Motor neuron (in vitro differentiated cells): ENCODE measurements at places on chromosomes 4 and X.

GRCh38 chrX:17030580-17031270, 84.3 kb downstream of the REPS2 start:
- no peak for ATAC-seq

DNA sequence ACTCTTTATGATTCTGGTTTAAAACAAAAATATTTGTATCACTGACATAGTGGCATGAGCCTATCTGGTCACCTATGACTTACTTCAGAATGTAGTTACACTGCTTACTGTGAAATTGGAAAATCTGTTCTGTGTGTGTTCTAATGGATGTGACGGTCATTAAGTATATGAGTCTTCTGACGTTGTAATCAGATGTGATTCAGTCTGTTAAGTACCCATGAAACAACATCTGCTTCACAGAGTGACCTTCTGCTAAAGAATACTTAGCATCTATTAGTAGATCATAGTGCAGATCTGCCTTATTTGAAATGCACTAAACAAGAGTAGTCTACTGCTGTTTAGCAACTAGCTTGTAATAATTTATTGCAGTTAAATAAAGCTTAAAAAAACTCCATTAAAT, 317.1 kb downstream of the DCTD start:
- peak; percentile 89 for ATAC-seq

GRCh38 chr4:31291238-31291637, 571.1 kb downstream of the PCDH7 start:
- no peak for ATAC-seq

GRCh38 chr4:25624616-25625015, 31.0 kb upstream of the SLC34A2 start:
- ATAC-seq = no peak

GRCh38 chr4:61493470-61493869, 293.3 kb downstream of the ADGRL3 start:
- no peak for ATAC-seq

DNA sequence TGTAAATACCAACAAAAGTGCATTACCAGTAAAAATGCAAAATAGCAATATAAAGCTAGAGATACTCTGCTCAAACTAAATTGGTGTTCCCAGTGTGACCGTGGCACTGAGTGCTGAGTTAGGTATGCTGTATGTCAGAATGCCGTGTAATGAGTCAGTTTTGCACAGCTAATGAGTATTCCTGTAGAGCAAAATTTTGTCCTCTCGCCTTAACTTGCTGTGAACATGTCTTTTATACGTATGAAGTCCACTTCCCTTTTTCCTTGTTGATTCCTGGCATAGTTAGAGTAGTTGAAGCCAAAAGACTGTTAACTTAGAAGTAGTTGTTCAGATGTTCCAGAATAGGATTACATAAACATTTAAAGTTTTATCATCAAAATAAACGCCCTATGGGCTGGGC, 11.5 kb downstream of the DCLK2 start:
- ATAC-seq = no peak

- no peak for ATAC-seq
These were observed 131.7 kb downstream of the CLCN4 start for GRCh38 chrX:10288373-10288975.

- no peak for ATAC-seq
These were observed 36.1 kb downstream of the ZNF41 start for GRCh38 chrX:47446971-47447370.

- peak; percentile 97 for ATAC-seq
These were observed 15.7 kb downstream of the SMIM43 start for GRCh38 chr4:121749225-121749624.

DNA sequence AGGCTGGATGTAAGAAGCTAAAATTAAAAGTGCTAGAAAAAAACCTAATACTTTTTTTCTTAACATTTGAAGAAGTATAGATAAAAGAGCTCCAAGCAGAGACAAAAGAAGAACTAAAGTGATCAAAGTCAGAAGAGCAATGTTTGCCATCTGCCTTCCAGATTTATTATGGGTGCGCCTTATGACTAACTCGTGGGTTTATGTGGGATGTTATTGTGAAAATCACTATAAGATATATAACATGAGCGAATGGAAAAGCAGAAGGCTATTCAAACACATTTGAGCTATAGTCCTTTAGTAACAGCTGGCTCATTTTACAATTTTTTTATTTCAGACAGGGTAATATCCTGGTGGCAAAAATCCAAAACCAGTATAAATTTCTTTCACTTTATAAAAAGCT, 1040.7 kb downstream of the RAPGEF2 start:
- no peak for ATAC-seq

DNA sequence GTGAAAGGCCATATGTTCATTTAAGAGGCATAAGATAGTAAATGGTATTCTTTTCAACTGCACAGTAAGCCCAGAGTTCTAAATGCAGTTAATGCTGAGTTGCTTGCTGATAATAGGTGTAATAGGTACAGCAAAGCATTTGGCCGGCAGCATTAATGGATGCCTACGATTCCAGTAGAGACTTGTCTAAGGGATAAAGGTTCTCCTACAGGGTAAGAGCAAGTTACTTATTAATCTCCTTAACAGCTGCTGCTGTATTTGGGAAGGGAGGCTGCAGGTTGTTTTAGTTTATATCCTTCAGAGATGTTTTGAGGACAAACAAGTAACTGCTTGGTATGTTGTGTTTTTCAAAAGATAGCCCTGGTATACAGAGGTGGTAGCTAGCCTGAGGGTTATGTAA, 16.8 kb downstream of the TSPAN7 start:
- ATAC-seq = no peak

DNA sequence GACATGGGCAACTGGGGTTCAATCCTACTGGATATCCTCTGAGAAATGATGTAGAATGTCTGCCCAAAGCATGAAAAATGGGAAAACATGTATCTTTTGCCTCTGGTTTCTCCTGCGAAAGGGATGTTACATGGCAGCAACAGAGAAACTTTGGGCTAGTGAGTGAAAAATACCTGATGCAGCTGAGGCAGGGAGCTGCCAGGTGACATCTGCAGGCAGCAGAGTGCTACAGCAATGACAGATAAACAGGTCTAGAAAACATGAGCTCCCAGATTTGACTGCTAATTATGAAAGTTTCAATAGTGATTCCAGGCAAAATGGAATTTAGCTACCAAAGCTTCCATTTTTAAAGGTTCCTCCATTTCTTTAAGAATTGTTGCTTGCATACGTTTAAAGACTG, 4.8 kb upstream of the CXCL1 start:
- ATAC-seq = no peak

- ATAC-seq = no peak
These were observed 94.5 kb downstream of the APBB2 start for GRCh38 chr4:41119867-41120295.

- ATAC-seq = no peak
These were observed 61.8 kb downstream of the HS3ST1 start for GRCh38 chr4:11366859-11367258.

DNA sequence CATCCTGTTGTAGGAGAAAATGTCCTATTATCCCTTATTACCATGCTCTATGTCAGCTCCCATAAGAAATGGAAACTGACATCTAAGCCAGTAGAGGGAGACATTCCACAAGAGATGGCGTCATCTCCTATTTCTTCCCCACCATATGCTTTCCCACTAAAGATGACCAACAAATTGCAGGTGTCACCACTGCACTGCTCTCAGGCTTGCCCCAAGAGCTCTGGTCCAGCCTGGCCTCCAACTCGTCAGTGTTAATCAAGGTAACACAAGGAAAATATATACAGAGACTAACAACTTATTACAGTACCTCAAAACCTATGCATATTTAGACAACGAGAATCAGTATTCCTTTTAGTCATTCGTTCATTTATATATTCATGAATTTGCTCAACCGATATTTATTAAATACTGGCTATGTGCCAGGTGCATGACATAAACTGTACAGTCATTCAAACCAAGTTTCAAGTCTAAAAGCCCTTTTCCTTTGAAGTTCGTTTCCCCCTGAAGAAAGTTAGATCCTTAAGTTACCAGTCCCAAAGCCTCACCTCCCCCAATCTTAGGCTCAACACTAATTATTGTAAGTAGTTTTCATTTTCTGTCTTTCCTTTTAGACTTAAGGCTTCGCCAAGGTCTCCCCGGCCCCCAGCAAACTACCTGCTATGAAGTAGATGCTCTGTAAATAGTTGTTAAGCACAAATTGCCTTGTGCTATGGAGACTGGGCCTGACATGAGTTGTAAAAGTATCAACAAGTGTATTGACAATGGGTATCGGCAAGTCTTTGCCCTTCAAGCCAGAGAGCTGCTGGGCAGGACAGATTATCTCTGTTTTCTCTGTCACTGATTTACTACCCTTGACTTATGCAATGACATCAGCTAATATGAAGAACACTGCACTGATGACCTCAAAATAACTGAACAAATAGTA, 3.1 kb upstream of the FGB start:
- ATAC-seq = peak; percentile 94

- ATAC-seq = no peak
These were observed 276.8 kb downstream of the SPOCK3 start for GRCh38 chr4:166957451-166957850.

DNA sequence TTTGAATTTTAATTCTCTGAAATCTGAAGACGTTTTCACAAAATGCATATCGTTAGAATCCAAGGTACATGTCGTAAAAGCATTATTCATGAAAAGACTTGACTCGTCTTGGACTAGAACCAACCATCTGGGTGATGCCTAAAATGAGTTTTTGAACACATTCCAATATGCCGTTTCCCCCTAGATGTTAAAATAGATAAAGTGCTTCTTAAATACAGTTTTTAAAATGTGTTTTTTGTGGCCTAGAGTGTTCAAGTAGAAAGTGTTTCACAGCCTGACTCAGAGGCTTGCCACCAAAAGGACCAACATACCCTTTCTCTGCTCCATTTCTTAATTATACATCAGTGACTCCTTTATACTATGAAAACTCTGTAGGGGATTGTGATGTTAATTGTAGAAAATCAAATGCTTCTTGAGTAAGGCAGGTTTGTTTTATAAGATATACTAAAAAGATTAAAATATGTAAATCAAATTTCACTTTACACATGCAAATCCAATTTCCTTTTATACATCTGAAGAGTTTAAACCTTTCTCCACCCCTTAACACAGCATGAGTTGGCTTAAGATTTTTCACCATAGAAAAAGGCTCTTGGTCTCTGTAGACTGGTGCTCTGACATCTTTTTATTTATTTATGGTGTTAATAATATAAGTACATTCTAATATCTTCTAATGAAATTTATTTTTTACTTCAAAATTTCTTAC, 48.4 kb downstream of the PRKG2 start:
- no peak for ATAC-seq

GRCh38 chr4:47690611-47691010, 147.3 kb downstream of the CORIN start:
- no peak for ATAC-seq

- ATAC-seq = no peak
These were observed 71.1 kb downstream of the NYX start for GRCh38 chrX:41518127-41518840.

DNA sequence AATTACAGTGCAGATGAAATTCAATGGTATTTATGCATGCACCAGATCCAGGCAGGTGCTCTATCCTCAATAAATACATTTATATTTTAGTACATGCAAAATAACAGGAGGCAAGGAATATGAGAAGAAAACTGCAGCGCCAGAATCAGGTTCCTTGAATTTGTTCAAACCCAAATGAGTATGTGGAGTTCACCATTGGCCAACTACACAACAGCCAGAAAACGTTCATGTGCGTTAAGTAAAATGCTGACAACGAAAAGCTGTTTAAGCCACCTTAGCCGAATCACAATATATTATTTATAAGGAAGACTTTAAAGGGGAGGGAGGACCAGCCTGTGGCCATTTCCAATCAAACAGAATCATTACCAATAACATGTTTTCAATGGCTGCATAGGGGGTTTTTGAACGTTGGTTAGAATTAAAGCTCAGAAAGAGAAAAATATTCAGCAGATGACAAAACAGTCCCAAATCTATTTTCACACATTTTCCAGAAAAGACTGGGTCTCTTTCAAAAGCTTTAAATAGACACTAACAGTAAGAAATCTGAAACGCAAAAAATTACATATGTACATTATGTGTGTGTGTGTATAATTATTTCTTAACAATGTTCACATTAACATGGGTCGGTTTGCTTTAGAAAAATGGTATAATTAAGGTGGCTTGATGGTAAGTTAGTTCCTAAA, 171.9 kb downstream of the LDB2 start:
- no peak for ATAC-seq

DNA sequence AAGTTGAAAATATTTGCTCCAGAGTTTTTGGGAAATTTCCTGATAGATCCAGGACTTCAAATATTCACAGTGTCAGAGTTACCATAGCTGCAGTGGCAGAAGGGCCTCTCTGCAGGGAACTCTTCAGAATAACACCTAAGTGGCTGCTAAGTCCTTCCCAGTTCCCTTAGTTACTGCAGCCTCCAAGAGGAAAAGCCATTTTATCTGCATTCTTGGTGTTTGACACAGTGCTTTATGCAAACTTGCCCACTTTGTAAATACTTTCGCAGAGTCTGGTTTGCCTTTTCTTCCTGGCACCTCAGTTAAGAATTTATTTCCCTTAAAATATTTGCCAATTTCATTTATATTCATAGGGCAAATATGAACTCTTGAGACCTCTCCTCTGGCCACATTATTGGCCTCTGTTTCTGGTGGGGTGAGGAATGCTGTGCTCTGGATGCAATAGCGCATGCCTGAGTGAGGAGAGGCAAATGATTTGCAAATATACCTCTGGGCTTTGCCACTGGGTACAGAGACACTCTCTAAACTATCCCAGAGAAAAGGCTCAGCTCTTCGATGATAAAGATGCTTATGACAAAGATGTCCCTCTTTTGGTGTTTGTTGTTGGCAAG, 566.3 kb upstream of the NR3C2 start:
- ATAC-seq = no peak

GRCh38 chr4:62410371-62411003, 1210.4 kb downstream of the ADGRL3 start:
- ATAC-seq = no peak

DNA sequence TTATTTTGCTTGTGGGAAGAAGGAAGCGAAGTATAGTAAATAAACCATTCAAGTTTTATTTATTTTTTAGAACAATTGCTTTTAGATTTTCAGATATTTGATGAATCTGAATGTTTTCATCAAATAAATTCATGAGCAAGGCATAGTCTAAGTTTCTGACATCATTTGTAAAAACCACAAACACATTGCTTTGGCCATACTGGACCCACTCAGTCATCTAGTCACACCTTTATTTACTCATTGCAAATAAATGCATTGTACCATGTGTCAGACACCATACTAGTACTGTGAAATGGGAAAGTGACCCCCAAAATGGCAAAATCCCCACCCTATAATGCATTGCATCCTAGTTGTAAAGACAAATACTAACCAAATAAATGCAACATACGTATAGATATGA, 449.1 kb upstream of the SMIM31 start:
- ATAC-seq = no peak

GRCh38 chr4:28443801-28444412, 1583.3 kb downstream of the STIM2 start:
- ATAC-seq = peak; percentile 99

DNA sequence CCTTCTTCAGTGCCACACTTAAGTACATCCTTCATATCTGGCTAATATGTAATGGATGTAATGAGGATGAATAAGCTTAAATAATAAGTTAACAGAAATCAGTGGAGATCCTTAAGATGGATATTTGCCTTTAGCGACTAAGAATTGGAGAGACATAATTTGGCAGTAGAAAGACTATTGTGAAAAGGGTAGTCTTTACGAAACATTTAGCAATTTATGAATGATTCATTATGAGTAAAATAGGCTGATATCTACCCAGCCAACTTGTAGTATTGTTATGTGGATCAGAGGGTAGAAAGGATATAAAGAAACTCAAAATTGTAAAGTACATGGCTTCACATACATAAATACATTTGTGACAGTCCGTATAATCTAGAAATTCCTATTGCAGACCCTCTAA, 2371.8 kb downstream of the PCDH7 start:
- ATAC-seq = no peak

GRCh38 chr4:32986236-32986635, 2266.1 kb downstream of the PCDH7 start:
- no peak for ATAC-seq
